MM.1S (cell line): ENCODE measurements at places on chromosomes 5 and 9.

DNA sequence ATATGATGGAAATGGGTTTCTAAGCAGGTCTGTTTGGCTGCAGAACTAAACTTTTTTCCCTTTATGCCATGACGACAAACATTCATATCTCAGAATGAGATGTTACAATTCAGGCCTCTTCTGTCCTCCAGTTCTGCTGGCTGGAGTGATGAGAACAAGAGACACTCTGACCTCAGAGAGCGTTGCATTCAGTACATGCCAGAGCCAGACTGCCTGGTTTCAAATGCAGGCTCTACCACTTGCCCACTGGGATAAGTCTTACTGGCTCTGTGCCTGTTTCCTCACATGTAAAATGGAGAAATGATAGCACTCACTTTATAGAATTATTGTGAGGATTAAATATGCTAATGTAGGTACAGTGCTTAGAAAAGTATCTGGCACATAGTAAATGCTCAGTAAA is 24.8 kb upstream of the TOMM5 start:
- DNase-seq, result no peak
- H3K27me3 ChIP-seq, result no peaks in the 10 kb centered on the region
- H3K36me3 ChIP-seq, result no peaks in the 10 kb centered on the region
- no peak overlapping the region for H3K27ac ChIP-seq
- H3K4me3 ChIP-seq, result no peak overlapping the region

GRCh38 chr9:113509463-113509862 is 45.9 kb downstream of the RGS3 start:
- no peak overlapping the region for H3K4me3 ChIP-seq
- H3K4me1 ChIP-seq, result no peaks in the 10 kb centered on the region
- DNase-seq, result no peak
- no peaks in the 10 kb centered on the region for H3K36me3 ChIP-seq

DNA sequence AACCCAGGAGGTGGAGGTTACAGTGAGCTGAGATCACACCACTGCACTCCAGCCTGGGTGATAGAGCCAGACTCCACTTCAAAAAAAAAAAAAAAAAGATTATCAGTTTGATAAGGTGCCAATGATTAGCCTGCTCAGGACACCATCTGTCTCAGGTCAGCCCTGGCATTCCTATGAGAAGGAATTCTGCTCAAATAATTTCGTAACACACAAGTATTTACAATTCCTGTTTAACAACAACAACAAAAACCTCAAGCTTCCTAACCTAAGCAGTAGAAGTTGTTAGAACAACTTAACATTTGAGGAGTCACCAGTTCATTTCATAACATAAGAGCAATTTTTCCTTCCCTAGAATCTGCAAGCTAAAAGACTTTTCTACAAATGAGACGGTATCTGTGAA is 85.0 kb downstream of the LHFPL2 start:
- no peak for DNase-seq

DNA sequence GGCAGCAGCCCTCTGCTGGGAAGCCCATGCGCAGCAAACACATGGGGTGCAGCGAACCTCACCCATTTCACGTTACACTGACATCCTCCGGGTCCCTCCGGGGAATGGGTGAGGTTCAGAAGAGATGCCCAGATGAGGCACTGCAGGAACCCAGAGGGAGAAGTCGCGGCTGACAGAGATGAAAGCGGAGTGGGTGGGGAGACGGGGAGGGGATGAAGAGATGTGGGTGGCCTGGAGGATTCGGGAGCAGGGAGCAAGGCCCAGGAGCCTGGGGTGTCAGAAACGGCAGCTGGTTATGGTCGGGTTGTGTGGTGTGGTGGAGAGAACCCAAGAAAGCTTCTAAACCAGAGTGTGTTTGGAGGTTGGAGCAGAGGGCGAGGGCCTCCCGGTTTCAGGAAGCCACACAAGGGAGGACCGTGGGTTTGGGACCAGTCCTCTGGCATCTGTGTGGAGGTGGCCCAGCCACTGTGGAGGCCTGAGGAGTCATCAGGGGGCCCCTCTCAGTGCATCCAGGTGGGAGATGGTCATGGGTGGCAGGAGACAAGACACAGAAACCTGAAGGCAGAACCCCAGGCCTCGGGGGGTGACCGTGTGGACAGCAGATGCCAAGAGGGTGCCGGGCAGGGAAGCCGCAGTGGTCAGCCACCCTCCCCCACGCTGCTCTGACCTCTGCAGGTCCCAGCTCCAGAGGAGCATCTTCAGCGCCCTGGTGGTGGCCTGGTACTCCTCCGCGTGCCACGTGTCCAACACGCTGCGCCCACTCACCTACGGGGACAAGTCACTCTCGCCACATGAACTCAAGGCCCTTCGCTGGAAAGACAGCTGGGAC is 8.6 kb downstream of the UCK1 start:
- H3K4me1 ChIP-seq, result no peaks in the 10 kb centered on the region
- H3K27ac ChIP-seq, result no peak overlapping the region
- H3K4me3 ChIP-seq, result no peak overlapping the region
- no peaks in the 10 kb centered on the region for H3K27me3 ChIP-seq
- peaks cover 7% of the 10 kb centered on the region; the same call in 1 of the 2 replicates for H3K36me3 ChIP-seq
- no peak for DNase-seq

- no peak for DNase-seq
- peaks cover 4% of the 10 kb centered on the region; the same call in 1 of the 2 replicates for H3K27me3 ChIP-seq
- no peaks in the 10 kb centered on the region for H3K36me3 ChIP-seq
Measured at GRCh38 chr9:121505903-121506735, 6.5 kb upstream of the GGTA1 start.

DNA sequence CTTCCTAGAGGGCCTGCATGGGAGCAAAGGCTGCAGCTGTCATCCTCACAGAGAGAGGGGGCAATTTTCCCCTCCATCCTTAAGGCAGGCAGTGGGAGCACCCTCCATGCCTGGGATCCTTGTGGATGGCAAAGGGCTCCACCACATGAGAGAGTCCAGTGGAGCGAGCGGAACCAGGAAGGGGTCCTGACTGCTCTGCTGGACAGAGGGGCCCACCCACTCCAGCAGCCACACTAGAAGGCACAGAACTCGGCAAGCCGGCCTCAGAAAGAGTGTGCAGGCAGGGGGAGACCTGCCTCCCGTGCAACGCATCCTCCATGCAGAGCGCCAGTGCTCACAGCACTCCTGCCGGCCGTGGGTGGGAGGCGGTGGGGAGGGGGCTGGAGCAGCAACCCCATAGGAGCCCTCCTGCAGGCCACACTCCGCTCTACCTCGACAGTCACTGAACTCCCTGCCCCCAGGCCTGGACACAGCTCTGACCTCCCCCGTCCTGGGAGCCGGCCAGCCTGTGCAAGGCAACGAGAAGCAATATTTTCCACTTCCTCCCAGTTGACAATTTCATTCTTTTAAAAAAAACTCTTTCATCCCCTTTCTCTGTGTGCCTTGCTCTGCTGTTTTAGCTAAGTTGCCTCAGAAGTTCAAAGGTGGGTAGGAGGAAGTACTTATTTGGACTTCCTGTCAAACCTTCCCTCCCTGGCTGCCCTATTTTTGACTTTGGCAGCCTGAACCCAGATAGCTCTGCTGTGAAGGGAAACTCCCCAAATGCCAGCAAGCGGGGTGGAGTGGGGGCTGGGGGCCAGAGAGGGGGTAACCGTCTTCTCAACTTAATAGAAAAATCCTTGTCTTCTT is 5.3 kb upstream of the LCP2 start:
- peak; percentile 89 for DNase-seq
- H3K36me3 ChIP-seq, result no peaks in the 10 kb centered on the region

DNA sequence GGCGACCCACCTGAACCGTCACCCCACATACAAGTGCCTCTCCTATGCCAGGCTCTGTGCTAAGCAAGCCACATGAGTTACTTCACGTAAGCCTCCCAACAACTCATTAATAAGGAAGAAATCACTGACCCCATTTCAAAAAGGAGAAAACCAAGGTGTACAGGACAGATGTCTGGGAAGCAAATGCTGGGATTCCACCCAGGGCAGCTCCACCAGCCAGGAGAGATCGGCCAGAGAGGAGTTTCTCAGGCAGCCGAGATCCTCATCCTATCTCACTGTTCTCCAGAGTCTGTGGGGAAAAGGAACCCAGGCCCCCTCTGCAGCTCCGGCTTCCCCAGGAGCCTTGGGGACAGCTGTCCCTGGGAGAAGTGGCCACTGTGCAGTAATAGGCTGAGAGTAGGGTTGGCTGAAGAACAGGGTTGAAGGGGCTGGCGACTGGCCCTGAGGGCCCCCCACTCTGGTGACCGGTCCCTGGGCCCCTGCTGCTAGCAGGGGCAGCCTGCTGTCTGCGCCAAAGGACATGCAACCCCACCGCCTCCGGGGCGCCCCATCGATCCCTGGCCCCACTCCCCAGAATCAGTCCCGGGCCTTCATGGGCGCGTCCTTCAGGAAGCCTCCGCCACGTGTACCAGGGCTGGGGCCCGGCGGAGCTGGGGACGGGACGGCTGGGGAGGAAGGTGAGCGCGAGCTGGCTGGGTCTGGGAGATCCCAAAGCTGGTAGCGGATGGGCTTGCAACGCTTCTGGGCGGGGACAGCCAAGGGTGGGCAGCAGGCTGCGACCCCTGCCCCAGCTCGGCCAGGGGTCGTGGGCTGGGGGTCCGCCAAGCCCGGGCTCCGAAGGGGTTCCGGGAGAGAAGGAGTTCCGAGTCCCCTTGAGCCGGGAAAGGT is 44.1 kb upstream of the STXBP1 start:
- H3K27me3 ChIP-seq, result no peaks in the 10 kb centered on the region
- no peak overlapping the region for H3K27ac ChIP-seq
- peak overlapping the region; percentile 17; the same call in 1 of the 2 replicates for H3K4me3 ChIP-seq
- no peaks in the 10 kb centered on the region for H3K36me3 ChIP-seq
- no peak for DNase-seq
- peaks cover 14% of the 10 kb centered on the region for H3K4me1 ChIP-seq
